ENCODE measurements at places on chromosomes 7 and 10.

DNA sequence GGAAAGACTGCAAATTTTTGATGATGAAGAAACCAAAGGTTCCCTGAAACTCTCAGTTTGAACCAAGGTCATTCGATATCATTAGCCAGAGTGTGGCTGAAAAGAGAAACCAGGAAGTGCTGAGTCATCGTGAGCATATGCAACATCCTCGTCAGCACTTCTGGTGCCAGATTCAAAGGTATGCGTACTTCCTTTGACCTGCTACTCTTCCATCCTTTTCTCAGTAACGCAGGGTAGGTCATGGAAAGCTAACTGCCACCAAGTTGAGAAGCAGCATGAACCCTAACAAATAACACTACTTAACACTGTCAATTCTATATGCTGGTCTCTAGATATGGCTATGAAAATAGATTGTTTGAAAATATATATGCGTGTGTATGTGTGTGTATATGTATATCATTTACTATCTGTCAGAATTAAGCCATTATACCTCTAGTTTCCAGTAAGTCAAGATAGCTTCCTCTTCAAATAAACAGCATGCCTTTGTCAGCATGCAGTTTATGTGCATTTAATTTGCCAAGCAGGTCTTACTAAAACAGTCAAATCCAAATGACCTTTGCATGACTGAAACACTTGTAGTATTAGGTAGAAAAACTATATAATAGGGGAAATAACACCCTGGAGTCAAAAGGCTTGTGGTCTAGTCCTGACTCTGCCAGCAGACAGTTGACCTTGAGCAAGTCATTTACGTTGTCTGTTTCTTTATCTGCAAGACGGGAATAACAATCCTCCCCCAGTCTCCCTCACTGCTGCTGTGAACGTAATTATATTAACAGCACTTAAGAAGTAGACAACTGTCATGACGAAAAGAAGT lies 26.4 kb downstream of the CDK6 start:
- no peak overlapping the region for H3K4me3 ChIP-seq
- no peak overlapping the region for H3K27ac ChIP-seq
- H3K27me3 ChIP-seq, result no peaks in the 10 kb centered on the region
- peaks cover 5% of the 10 kb centered on the region for H3K4me1 ChIP-seq

DNA sequence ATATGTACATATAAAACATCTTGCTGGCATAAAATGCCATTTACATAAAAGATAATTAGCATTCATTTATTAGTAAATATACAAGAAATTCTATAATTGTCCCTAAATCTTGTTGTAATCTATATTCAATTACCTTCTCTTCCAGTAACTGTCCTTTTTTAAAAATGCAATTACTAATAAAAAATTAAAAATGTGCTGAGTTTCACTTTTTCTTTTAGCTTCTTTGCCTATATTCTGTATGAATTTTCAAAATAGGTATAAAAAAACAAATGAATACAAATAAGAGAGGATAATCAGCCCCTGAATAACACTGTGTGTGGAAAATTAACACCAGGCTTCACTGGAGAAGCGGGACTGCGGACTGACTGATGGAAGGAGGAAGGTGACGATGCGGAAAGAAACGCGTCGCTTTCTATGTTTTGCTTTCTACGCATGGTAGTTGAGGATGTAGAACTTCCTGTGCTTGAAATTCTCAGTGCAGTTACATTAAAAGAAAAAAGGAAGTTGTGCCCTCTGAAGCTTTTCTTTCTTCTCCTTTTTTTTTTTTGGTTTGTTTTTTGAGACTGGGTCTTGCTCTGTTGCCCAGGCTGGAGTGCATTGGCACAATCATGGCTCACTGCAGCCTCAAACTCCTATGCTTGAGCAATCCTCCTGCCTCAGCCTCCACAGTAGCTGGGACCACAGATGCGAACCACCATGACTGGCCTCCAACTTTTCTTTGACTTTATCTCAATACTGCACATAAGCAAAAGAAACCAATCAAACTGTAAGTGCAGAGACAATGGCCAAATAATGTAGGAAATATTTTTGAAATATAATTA lies 7.4 kb upstream of the ZMYND11 start:
- no peak overlapping the region for H3K27ac ChIP-seq
- H3K36me3 ChIP-seq, result no peaks in the 10 kb centered on the region
- DNase-seq, result no peak
- no peaks in the 10 kb centered on the region for H3K4me1 ChIP-seq
- no peaks in the 10 kb centered on the region for H3K27me3 ChIP-seq
- H3K4me3 ChIP-seq, result no peak overlapping the region

- DNase-seq, result no peak
- H3K4me1 ChIP-seq, result no peaks in the 10 kb centered on the region
- H3K27ac ChIP-seq, result no peak overlapping the region
- H3K4me3 ChIP-seq, result peak overlapping the region; percentile 60
- H3K27me3 ChIP-seq, result peaks cover 3% of the 10 kb centered on the region
These were observed 1.3 kb downstream of the FAM20C start for GRCh38 chr7:193481-194251.

DNA sequence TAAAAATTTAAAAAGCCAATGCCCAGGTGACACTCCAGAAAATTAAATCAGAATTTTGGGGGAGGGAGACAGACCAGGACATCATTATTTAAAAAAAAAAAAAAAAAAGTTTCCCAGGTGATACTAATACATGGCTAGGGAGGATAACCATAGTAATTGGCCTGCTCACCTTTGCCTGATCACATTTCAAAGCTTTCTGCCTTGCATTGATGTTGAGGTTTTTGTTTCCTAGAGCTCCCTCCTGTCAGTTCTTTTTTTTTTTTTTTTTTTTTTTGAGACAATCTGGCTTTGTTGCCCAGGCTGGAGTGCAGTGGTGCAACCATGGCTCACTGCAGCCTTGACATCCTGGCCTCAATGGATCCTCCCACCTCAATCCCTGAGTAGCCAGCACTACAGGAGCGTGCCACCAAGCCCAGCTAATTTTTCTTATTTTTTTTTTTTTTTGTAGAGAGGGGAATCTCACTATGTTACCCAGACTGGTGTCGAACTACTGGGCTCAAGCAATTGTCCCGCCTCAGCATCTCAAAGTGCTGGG lies 38.1 kb downstream of the CPED1 start:
- H3K4me1 ChIP-seq, result no peaks in the 10 kb centered on the region
- no peak overlapping the region for H3K4me3 ChIP-seq
- no peak for DNase-seq
- no peaks in the 10 kb centered on the region for H3K27me3 ChIP-seq
- no peaks in the 10 kb centered on the region for H3K36me3 ChIP-seq

DNA sequence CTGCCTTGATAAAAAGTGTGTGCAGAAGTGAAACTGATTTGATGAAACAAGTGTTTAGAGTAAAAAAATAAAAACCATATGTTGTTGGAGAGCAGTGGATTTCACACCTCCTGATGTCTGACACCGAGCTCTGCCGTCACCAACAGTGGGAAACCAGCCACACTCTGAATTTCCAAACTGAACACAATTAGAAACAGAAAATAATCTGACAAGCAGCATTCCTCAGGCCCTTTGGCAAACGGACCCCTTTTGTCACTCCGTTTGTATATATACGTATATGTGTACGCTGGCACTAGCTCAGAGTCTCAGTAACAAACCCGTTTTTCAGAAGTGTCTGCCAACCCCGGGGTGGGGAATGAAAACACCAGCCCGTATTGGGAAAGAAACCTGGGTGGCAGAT lies 32.4 kb downstream of the TACC2 start:
- peaks cover 4% of the 10 kb centered on the region for H3K4me1 ChIP-seq
- H3K27ac ChIP-seq, result no peak overlapping the region
- no peak overlapping the region for H3K4me3 ChIP-seq
- H3K27me3 ChIP-seq, result no peaks in the 10 kb centered on the region
- no peak for DNase-seq

DNA sequence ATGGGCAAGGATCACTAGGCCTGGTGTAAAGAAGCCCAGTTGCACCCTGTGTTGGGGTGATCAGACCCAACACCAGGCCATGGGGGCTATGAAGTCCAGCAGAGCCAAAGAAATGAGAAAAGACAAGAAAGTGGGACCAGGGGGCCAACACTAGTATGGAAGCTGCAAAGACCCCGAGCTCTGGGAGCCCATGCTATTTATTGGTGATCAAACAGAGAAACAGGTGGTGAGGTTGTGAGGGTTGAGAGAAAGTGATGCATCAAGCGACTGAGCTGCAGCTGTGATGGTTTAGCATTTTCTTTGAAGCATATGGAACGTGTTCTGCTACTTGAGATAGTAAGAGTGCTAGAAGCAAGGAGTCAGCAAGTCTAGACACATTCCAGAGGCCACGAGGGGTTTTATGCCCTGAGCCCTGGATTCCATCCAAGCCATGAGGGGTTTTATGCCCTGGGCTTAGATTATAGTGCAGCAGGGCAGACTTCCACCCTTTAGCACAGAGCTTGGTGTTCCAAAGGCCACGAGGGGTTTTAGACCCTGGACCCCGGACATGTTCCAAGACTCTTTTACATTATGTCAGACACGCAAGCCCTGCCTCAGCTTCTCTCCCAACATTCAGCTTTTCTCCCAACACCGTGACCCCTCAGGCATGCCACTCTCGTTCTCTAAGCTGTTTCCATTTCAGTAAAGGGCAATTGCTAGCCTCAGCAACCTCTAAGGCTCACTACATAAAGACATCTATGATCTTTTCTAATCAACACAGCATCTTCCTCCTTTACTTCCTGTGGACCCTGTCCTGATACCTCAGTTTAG lies 43.1 kb upstream of the GPAM start:
- H3K4me3 ChIP-seq, result no peak overlapping the region
- no peaks in the 10 kb centered on the region for H3K27me3 ChIP-seq
- no peak for DNase-seq
- no peak overlapping the region for H3K27ac ChIP-seq
- no peaks in the 10 kb centered on the region for H3K4me1 ChIP-seq
- H3K36me3 ChIP-seq, result no peaks in the 10 kb centered on the region

- H3K4me1 ChIP-seq, result peaks cover 2% of the 10 kb centered on the region
- H3K27ac ChIP-seq, result no peak overlapping the region
- H3K4me3 ChIP-seq, result no peak overlapping the region
- DNase-seq, result no peak
- H3K27me3 ChIP-seq, result no peaks in the 10 kb centered on the region
These were observed 7.5 kb downstream of the STN1 start for GRCh38 chr10:103910442-103911012.

GRCh38 chr10:130550952-130551674 lies 414.9 kb downstream of the GLRX3 start:
- no peaks in the 10 kb centered on the region for H3K36me3 ChIP-seq
- no peaks in the 10 kb centered on the region for H3K27me3 ChIP-seq
- DNase-seq, result no peak
- H3K4me3 ChIP-seq, result no peak overlapping the region
- no peaks in the 10 kb centered on the region for H3K4me1 ChIP-seq

GRCh38 chr10:49272251-49273081 lies 26.5 kb upstream of the C10orf71 start:
- no peaks in the 10 kb centered on the region for H3K4me1 ChIP-seq
- H3K27me3 ChIP-seq, result no peaks in the 10 kb centered on the region
- no peak for DNase-seq
- H3K4me3 ChIP-seq, result no peak overlapping the region

- H3K27ac ChIP-seq, result no peak within 1 kb of the TSS
- H3K4me1 ChIP-seq, result no peaks in the 10 kb centered on the region
- no peaks in the 10 kb centered on the region for H3K36me3 ChIP-seq
- DNase-seq, result no peak
- H3K4me3 ChIP-seq, result peak within 1 kb of the TSS; percentile 47
- H3K27me3 ChIP-seq, result peaks cover 46% of the 10 kb centered on the region
These were observed at the start of gene CH25H for GRCh38 chr10:89207181-89207800. CH25H (minus strand) TSS chr10:89207317; CDS start chr10:89207292, 25 bp downstream.

DNA sequence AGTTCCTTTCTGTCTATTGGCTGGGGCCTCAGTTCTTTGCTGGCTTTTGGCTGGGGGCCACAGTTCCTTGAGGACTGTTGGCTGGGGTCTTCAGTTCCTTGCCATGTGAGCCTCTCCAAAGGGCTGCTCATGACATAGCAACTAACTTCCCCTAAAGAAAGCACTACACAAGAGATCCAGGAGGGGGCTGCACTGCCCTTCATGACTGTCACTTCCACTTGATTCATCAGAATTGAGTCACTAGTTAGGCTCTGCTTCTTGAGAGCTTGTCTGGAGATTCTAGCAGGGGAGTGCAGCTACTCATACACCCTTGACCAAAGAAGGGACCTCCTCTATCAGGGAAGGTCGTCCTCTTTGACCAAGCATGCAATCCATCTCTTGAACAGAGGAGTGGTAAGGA lies 38.0 kb upstream of the MKX start:
- H3K27ac ChIP-seq, result no peak overlapping the region
- H3K4me3 ChIP-seq, result no peak overlapping the region
- DNase-seq, result no peak
- peaks cover 3% of the 10 kb centered on the region for H3K4me1 ChIP-seq
- no peaks in the 10 kb centered on the region for H3K27me3 ChIP-seq
- H3K36me3 ChIP-seq, result no peaks in the 10 kb centered on the region

- H3K36me3 ChIP-seq, result no peaks in the 10 kb centered on the region
- no peaks in the 10 kb centered on the region for H3K27me3 ChIP-seq
- H3K4me3 ChIP-seq, result no peak overlapping the region
- H3K4me1 ChIP-seq, result peaks cover 39% of the 10 kb centered on the region
These were observed 36.2 kb downstream of the WBP1L start for GRCh38 chr10:102779680-102780526.

- no peak overlapping the region for H3K4me3 ChIP-seq
- H3K36me3 ChIP-seq, result no peaks in the 10 kb centered on the region
- no peaks in the 10 kb centered on the region for H3K4me1 ChIP-seq
- H3K27me3 ChIP-seq, result no peaks in the 10 kb centered on the region
These were observed 34.4 kb upstream of the CUL1 start for GRCh38 chr7:148664324-148664723.

Measured in H1 (cell line).